Activated naive CD8-positive, alpha-beta T cell treated with anti-CD3 and anti-CD28 coated beads, Interleukin-2, amount 10 ng/mL, durations not matched to agents 7 days and 5 days (primary cell): ENCODE measurements at places on chromosomes 2 and 18. TPM values are rescaled to one million over a fixed set of nuclear protein-coding genes. Genes with fewer than 3 reads are reported as not detected.

Gene REEP1
- not detected for total RNA-seq

DNA sequence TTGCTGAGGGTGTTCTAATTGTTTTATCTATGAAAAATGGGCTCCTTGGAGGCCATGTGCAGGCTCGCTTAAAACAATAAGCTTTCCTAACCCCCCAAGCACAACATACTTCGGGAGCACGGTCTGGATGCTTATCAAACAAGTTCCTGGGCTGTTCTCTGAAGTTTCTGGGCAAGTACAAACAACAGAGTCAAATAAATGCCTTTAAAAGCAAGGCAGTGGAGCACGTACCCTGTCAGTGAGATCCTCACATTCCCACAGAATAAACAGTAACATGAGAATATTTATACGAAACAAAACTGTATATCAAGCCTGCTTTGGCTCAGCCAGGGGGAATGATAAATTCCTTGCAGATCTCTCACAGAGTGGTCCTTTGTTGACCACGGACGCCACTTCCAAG, 44.8 kb downstream of the FTCDNL1 start:
- no peaks in the 10 kb centered on the region for H3K36me3 ChIP-seq
- H3K27ac ChIP-seq, result no peak overlapping the region

- no peaks in the 10 kb centered on the region for H3K4me1 ChIP-seq
- no peak overlapping the region for H3K27ac ChIP-seq
- no peak for DNase-seq
- H3K27me3 ChIP-seq, result peaks cover 19% of the 10 kb centered on the region
Observed at GRCh38 chr18:65746936-65747335, 3.9 kb upstream of the CDH7 start.

Gene HAAO
- 0.28 TPM for total RNA-seq

DNA sequence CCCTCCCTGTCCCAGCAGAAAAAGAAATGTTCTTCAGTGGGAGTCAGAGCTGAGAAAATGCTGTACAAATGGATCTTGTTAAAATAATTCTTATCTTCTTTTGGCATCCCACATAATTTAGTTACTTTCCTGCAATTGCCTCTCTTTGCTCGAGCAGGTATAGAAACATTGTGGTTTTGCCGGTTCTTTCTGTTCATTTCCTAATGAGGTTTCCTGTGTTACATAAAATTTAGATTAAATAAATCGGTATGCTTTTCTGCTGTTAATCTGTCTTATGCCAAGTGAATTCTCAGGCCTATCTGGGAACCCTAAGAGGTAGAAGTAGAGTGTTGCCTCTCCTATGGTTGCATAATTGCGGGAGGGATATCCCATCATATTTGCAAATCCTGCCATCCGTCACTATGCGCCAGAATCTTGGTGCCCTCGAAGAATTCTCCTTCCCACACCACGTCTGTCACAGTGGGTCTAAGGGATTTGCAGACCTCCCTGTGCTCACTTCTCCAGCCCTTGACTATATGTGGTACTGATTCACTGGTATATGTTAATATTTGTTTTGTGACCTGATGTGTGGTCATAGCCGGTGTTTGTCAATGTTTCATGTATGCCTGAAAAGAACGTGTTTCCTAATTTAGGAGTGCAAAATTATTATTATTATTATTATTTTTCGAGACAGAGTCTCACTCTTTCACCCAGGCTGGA, 12.2 kb upstream of the HDAC4 start:
- peaks cover 1% of the 10 kb centered on the region for H3K36me3 ChIP-seq
- peaks cover 10% of the 10 kb centered on the region for H3K4me1 ChIP-seq
- H3K27ac ChIP-seq, result no peak overlapping the region
- DNase-seq, result no peak
- peaks cover 21% of the 10 kb centered on the region for H3K27me3 ChIP-seq

GRCh38 chr2:192585418-192585817, 390.7 kb upstream of the TMEFF2 start:
- H3K4me3 ChIP-seq, result no peak overlapping the region
- H3K27me3 ChIP-seq, result no peaks in the 10 kb centered on the region
- no peaks in the 10 kb centered on the region for H3K36me3 ChIP-seq
- no peaks in the 10 kb centered on the region for H3K4me1 ChIP-seq
- H3K27ac ChIP-seq, result no peak overlapping the region

GRCh38 chr2:200122683-200123082, 167.3 kb downstream of the MAIP1 start:
- H3K27ac ChIP-seq, result no peak overlapping the region
- H3K36me3 ChIP-seq, result no peaks in the 10 kb centered on the region
- H3K27me3 ChIP-seq, result peaks cover 16% of the 10 kb centered on the region
- H3K4me1 ChIP-seq, result no peaks in the 10 kb centered on the region
- no peak for DNase-seq

GRCh38 chr2:180006231-180006630, 866 bp downstream of the CWC22 start:
- H3K27me3 ChIP-seq, result no peaks in the 10 kb centered on the region
- no peak for DNase-seq
- peak overlapping the region; percentile 89 for H3K4me3 ChIP-seq
- peaks cover 27% of the 10 kb centered on the region for H3K4me1 ChIP-seq
- peak overlapping the region; percentile 96 for H3K27ac ChIP-seq
- peaks cover 5% of the 10 kb centered on the region for H3K36me3 ChIP-seq

DNA sequence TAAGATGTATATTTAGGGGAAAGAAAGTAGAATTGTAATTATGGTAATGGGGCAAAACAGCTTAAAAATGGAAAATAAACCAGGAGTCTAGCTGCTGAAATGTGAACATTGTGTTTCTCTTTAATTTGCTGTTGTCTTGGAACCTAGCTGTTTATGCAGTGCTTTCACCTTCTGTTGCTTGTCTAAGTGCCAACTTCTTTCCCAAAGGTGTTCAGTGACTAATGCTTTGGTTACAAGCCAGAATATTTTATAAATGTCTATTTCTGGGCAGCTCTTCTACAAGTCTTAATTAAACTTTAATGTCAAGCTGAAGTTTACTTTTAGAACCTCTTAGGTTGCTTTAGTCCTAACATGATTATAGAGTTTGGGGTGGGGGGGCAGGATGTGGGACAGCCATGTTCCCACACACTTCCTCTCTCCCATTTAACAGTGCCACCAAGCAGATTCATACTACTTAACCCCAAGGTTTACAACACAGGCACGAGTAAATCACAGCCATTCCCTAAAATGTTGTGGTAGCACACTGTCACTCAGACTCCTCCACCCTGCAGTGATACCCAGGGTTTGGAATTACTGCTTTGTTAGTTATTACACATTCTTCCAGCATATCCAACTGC, 60.6 kb downstream of the ITGA4 start:
- no peak for DNase-seq
- peaks cover 26% of the 10 kb centered on the region for H3K4me1 ChIP-seq
- H3K27me3 ChIP-seq, result no peaks in the 10 kb centered on the region
- H3K36me3 ChIP-seq, result peaks cover 38% of the 10 kb centered on the region
- H3K4me3 ChIP-seq, result peak overlapping the region; percentile 10

DNA sequence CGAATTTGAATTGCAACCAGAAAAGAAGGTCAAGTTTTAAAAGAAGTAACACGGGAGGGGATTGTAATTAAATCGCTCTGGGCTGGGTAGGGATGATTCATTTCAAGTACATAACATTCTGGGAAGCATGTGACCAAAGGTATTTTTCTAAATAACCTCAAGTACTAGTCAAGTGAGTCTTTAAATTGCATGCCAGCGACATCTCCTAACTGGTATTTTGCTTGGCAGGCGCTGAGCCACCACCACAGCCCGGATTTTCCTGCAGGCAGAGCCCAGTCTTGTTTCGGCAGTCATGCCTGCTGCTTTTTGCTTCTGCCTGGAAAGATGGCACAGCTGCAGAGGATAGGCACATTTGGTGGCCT, 33.7 kb upstream of the NPAS2 start:
- H3K27ac ChIP-seq, result no peak overlapping the region
- H3K27me3 ChIP-seq, result peaks cover 3% of the 10 kb centered on the region
- no peaks in the 10 kb centered on the region for H3K36me3 ChIP-seq
- DNase-seq, result no peak
- H3K4me3 ChIP-seq, result no peak overlapping the region
- no peaks in the 10 kb centered on the region for H3K4me1 ChIP-seq

GRCh38 chr2:67216881-67217280, 180.3 kb upstream of the ETAA1 start:
- H3K4me1 ChIP-seq, result no peaks in the 10 kb centered on the region
- peaks cover 4% of the 10 kb centered on the region for H3K27me3 ChIP-seq
- no peak overlapping the region for H3K27ac ChIP-seq
- H3K4me3 ChIP-seq, result no peak overlapping the region

DNA sequence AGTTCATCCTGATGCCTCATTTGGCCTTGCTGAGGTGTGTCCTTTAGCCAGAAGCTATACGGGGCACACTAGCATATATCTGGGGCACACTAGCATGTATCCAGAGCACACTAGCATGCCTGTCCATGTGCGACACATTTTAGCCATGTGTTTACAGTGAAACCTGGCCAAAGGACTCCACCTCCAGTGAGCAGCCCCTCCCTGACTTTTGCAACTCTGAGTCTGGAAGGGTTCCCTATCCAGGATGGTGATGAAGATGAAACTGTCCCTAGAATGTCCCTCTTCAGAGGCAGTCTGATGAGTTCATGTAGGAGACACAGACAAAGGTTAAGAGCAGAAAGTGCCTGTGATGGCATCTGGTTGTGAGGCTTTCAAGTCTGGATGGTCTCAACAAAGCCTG, 61.4 kb upstream of the LGALSL start:
- no peak overlapping the region for H3K4me3 ChIP-seq
- H3K4me1 ChIP-seq, result no peaks in the 10 kb centered on the region

Gene LOXHD1
- total RNA-seq, result 0.26 TPM

GRCh38 chr18:12278741-12279682, 24.9 kb downstream of the CIDEA start:
- H3K27ac ChIP-seq, result no peak overlapping the region
- no peaks in the 10 kb centered on the region for H3K4me1 ChIP-seq
- H3K27me3 ChIP-seq, result peaks cover 7% of the 10 kb centered on the region
- H3K36me3 ChIP-seq, result no peaks in the 10 kb centered on the region

DNA sequence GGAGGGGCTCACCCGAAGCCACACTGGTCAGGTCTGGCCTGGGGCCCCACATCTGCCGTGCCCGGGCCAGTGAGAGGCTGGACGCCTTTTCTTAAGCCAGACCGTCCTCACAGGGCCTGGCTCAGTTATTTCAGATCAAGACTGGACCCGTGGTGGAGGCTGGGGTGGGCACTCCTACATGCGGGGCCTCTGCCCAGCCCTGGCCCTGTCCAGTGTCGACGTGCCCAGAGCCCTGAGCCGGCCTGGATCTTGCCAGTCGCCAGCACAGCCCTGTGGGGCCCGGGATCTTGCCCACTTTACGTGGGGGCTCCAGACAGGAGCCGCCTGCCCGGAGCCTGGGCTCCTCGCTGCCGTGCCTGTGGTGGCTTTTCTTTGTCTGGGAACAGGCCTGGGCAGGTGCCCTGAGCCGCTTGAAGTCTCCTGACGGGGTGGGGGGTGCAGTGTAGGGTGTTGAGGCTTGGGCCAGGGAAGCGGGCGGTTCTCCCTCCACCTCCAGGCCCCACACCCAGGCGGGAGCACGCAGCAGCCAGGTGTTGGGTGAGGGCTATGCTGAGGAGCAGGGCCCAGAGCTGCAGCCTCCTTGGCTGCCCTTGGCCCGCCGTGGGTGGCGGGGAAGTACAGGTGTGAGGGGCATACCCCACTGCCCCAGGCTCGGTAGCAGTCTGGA, 6.0 kb downstream of the GPC1 start:
- no peak overlapping the region for H3K4me3 ChIP-seq
- no peak overlapping the region for H3K27ac ChIP-seq
- DNase-seq, result no peak

DNA sequence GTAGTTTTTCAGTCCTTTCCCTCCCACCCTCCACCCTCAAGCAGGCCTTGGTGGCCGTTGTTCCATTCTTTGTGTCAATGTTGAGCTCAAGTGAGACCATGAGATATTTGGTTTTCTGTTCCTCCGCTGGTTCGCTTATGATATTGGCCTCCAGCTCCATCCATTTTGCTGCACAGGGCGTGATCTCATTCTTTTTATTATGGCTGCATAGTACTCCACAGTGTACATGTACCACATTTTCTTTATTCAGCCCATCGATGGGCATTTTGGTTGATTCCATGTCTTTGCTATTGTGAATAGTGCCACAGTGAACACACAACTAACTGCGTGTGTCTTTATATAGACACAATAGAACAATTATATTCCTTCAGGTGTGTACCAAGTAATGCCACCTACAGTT, 14.1 kb downstream of the AGAP1 start:
- DNase-seq, result no peak
- H3K4me3 ChIP-seq, result no peak overlapping the region
- H3K4me1 ChIP-seq, result no peaks in the 10 kb centered on the region
- peaks cover 13% of the 10 kb centered on the region for H3K27me3 ChIP-seq
- H3K27ac ChIP-seq, result no peak overlapping the region
- no peaks in the 10 kb centered on the region for H3K36me3 ChIP-seq

DNA sequence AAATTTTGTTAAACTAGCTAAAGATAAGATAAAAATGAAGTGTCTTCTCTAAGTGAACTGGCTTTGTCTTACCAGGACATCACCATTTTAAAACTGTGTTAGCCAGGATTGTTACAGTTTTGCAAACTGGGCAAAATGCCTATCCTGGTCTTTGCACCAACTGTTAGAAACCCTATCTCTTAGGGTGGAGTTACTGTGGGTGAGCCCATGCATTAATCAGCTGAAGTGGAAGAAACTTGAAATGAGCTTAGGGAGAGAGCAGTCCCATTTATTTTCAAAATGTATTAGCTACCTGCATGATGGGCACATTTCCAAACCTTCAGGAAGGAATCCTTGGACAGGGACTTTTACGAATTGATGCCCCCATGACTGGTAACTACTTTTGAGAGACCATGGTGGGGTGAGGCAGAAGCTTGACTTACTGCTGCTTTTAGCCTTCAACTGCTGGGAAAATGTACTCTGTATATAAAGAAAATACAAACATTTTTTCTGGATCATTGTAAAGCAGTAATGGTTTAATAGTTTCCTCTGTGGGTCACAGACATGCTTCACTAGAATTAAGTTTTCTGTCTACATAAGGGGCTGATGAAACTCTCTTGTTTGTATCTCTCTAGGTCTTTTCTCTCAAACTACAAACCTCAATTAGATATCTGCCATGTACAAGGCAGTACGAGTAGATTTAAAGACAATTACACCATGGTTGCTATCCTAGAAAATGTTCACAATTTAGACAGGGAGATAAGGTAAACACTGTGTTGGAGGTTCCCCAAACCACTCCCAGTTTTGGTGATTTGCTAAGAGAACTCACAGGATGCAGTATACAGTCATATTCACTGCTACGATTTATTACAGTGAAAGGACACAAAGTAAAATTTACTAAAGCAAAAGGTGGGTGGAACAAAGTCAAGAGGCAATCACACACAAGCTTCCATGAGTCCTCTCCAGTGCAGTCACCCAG, 321.4 kb upstream of the MMADHC start:
- no peak for DNase-seq
- H3K36me3 ChIP-seq, result no peaks in the 10 kb centered on the region
- no peak overlapping the region for H3K27ac ChIP-seq

DNA sequence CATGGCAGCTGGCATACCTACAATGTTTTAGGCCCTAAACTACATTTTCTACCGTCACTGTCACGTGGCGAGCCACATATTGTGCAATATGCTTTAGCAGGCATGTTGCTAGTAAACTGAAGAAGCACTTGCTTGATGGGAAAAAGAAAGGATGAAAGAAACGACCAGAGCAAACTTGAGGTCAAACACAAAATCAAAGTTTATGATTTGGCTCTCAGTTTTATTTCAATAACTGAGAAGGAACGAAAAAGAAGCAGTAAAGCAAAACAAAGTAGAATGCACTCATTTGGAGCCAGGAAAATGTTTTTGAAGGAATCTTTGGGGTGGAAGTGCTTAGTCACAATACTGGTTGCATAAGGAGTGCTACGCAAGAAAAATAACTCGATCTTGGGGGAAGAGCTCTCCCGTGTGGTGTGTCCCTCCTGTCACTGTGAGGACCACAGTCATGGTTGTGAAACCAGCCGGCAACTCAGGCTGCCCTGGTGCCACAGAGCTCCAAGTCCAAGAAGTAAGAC, 349.8 kb downstream of the RBM43 start:
- H3K27ac ChIP-seq, result no peak overlapping the region
- peaks cover 2% of the 10 kb centered on the region for H3K4me1 ChIP-seq
- peaks cover 2% of the 10 kb centered on the region for H3K27me3 ChIP-seq
- H3K4me3 ChIP-seq, result no peak overlapping the region
